ENCODE measurements at places on chromosomes 5 and 9.

DNA sequence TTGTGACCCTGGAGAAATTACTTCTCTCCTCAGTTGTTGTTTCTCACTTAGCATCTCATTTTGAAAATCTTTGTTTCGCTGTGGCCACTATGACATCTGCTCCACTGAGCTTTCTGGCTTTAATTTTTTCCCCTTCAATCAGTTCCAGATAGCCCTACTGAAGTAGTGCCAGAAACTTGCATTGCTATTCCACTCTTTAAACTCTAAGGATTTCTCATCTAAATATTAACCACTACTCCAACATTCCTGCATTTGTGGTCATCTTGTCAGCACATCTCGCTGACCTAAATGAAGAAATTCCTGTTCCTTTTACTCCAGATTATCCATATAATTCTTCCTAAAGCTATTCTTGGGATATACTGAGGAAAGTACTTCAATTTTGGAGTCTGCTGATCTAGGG lies 15.3 kb upstream of the NOL6 start:
- no peak for DNase-seq

- no peak for DNase-seq
Measured at GRCh38 chr5:124232515-124232914, 513.9 kb downstream of the ZNF608 start.

- DNase-seq, result no peak
Measured at GRCh38 chr9:109723781-109724180, 56.2 kb upstream of the PALM2AKAP2 start.

- DNase-seq, result peak; percentile 85
Measured at GRCh38 chr9:91207729-91208418, 153.8 kb downstream of the AUH start.

GRCh38 chr9:136621019-136621733 lies 41.5 kb upstream of the EGFL7 start:
- DNase-seq, result no peak

- DNase-seq, result no peak
Measured at GRCh38 chr5:92676215-92677165, 904.5 kb downstream of the NR2F1-AS1 start.

DNA sequence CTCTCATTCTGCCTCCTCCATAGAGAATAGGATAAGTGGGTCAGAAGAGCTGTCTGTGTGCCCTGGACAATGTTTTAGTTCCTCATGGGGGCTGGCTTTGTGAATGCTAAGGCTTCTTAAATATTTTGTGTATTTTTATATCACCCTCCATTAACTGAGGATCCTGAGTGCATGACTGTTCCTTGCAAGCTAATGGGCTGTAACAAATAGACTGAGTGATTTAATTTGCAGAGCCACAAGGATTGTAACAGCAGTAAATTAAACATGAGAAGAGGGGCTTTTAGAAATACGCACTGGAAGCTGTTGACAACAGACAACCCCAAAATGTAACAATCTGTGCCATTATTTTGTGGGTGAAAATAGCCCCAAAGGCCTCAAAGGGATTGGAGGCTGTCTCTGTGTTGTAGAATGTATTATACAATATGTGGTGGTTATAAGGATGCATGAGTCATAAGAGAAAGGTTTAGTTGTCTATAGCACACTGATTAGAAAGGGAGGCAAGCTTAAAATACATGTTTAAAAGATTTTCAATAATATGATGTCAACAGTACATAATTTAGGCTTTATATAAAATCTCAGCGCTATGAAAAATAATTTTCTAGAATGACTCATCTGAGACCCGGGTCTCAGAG lies 152.7 kb upstream of the ACTBL2 start:
- no peak for DNase-seq

DNA sequence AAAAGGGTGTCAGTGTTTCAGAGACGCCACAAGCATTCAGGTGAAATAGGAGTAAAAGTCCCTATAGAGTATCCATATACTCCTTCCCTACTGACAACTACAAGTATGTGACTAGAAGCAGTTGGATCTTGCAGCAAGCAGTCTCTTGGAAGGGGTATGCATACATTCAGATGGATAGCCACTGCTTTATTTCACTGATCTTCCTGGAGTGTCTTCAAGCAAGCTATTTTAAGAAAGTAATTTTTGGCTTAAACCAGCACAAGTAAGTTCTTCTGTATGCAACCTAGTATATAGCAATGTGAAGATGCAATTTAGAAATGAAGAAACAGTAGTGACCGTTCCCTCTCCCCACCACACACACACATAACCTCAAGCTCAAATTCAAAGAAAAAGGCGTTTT lies 446.8 kb upstream of the CDH18 start:
- DNase-seq, result no peak

DNA sequence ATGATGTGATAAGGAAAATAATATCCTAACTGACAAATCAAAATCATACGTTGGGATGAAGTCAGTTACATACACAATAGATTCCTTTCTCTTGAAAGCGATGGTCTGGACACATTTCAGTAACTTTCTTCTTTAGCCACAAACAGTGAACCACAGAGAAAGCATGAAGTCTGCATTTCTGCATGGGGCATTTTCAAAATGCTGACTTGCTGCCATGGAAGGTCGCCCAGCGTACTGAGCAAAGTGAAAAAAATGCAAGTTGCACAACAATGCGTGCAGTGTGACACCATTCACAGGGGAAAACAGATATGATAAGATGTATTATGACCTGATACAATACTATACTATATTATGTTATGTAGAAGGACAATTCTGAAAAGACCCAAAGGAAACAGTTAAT lies 146.3 kb downstream of the SNX18 start:
- no peak for DNase-seq

DNA sequence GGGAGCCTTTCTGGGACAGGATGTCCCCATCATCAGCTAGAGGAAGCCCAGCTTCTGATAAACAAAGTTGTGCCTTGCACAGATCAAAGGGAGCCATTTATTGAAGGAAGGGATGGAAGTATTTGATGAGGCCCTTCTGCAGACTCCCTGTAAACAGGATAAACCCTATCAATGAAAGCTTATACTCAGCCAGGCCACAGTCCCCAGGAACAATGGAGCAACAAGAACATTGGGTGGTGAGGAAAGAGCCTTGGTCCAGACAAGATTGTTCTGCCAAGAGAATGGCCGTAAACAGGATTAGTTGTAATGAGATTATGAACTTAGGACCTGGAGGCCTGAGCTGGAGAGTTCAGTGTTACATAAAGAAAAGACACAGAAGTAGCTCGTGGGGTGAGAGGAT lies 40.5 kb upstream of the LIFR start:
- no peak for DNase-seq

- DNase-seq, result no peak
Measured at GRCh38 chr9:76374783-76375559, 19.3 kb downstream of the RFK start.

DNA sequence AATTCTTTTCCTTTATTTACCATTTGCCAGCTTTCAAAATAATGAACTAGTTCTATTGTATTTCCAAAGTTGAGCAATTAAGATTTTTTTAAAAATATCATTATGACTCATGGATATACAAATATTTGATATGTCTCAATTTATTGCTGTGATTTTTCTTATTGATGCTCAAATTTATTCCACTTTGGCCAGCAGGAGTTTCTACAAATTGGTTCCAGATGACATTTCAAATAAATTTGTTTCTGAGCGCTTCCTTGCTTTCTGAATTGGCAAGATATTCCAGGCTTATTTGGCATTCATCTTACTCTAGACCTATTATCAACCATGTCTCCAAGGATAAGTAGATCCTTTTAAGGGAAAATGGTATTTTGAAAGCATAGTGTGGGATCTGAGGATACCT lies 58.5 kb upstream of the TJP2 start:
- no peak for DNase-seq

GRCh38 chr5:110179321-110179720 lies 489.6 kb downstream of the MAN2A1 start:
- no peak for DNase-seq

- no peak for DNase-seq
Measured at GRCh38 chr5:1056611-1057484, 48.2 kb downstream of the NKD2 start.

GRCh38 chr5:178378527-178379484 lies 146.2 kb upstream of the PHYKPL start:
- no peak for DNase-seq

- no peak for DNase-seq
Measured at GRCh38 chr5:88657136-88657535, 225.8 kb downstream of the MEF2C start.

DNA sequence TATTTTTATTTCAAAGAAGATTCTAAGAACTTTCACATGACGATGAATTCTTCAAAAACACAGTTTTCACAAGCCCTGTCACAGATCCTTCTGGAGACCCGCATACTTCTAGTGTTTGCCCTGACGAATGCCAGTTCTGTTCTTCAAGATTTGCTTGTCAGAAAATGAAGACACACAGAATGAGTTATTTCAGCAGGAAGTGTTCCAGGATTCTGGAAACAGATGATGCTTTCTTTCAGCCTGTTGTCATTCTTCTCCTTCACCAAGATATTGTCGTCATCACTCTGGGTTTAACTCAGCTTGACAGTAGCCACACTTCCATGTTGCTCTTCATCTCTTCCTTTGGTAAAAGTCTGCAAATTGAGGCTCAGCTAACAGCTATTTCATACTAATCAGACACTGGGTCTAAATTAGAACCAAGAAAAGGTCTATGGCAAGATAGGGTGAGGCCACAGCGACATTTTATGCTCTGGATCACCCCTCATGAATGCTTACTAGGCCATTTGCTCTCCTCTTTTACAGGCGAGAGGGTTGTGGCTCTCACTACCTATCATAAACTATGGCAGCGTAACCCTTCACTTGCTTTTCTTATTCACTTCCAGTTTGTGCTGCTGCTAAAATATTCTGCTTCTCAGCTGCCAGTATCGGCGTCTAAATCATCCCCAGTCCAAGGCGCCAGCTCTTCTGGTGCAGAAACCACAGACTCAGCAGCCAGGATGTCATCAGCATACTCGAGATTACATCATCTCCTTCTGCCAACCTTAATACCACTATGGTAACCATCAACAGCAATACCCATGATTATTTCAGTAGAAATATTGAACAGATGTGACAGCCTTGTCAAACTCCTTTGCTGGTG lies 159.6 kb upstream of the TBCA start:
- peak; percentile 65 for DNase-seq

GRCh38 chr5:68215898-68216244 lies 315 bp downstream of the PIK3R1 start:
- no peak for DNase-seq

- DNase-seq, result peak; percentile 60
Measured at GRCh38 chr9:105405514-105406131, 42.2 kb upstream of the FSD1L start.

GRCh38 chr5:40679913-40680681 lies at the start of gene PTGER4:
Gene PTGER4, plus strand, starts transcription at chr5:40679915. Its CDS starts 1,079 bp downstream, at chr5:40680994.
- no peak for DNase-seq

DNA sequence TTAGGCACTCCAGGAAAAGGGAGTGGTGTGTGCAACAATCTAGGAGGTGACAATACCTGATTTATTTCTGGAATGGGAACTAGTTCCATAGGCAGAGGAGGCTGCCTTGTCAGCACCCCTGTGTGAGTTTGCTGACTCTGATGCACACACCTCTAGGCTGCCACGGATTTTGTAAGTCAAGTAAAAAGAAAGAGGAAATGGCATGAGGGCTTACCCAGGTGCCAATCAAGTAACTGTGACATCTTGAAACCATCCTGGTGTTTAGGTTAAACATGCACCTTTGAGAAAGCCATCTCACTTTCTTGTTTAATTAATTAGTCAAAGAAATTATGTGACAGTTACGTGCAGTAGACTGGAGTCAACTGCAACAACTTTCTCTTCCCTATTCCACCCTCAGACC lies 32.3 kb upstream of the FAM81B start:
- DNase-seq, result no peak

GRCh38 chr9:132350861-132351315 lies 3.9 kb downstream of the SETX start:
- peak; percentile 75 for DNase-seq

- peak; percentile 47 for DNase-seq
Measured at GRCh38 chr5:68377733-68378132, 162.2 kb downstream of the PIK3R1 start.

- DNase-seq, result no peak
Measured at GRCh38 chr5:15516486-15516885, 16.5 kb downstream of the FBXL7 start.

- DNase-seq, result no peak
Measured at GRCh38 chr9:87216036-87216435, 268.7 kb upstream of the GAS1 start.

GRCh38 chr9:38682713-38683112 lies 37.2 kb downstream of the FAM240B start:
- no peak for DNase-seq

GRCh38 chr9:79524266-79524665 lies 47.5 kb upstream of the TLE4 start:
- DNase-seq, result no peak

- DNase-seq, result no peak
Measured at GRCh38 chr5:81400375-81400774, 6.4 kb upstream of the ACOT12 start.

DNA sequence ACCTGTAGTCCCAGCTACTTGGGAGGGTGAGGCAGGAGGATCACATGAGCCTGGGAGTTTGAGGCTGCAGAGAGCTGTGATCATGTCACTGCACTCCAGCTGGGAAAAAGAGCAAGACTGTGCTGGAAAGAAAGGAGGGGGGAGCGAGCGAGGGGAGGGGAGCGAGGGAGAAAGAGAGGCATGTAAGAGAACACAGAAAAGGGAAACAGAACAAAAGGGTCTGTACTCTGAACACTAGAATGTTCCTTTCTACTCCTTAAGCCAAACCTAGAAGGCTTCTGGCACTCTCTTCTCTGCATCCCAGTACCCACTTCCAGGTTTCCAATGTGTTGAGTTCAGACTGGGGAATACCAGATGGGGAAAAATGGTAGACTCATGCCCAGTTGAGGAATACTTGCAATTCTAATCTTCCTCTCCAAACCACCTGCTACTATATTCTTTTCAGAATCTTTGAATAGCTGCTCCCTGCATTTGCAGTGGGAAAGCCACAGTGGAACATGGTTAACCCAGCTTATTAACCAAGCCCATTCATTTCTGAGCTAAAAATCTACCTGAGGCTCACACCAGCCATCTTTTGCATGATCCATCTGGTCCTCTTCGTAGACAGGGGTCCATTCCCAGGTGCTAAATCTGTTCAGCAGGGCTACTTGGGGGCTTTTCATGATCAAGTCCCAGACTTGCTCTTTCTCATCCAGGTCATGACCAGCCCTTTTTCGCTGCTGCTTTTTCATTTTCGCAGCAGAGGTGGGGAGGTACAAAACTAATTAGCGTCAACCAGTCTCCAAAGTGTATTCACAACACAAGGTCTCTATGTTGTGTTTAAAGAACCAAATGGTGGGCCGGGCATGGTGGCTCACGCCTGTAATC lies 34.9 kb downstream of the SEMA4D start:
- DNase-seq, result no peak

All from GM12864 (cell line).